ENCODE measurements at places on chromosomes 12 and 14. TPM values are rescaled to one million over a fixed set of nuclear protein-coding genes. Genes with fewer than 3 reads are reported as not detected.
A peak's percentile ranks its signal among the peaks of the same experiment; 100 is the strongest.

DTX3 gene
- 3.4 TPM for total RNA-seq

- H3K27ac ChIP-seq = no peak overlapping the region
- no peaks in the 10 kb centered on the region for H3K36me3 ChIP-seq
- H3K4me3 ChIP-seq = no peak overlapping the region
- no peaks in the 10 kb centered on the region for H3K27me3 ChIP-seq
- DNase-seq = no peak
- no peaks in the 10 kb centered on the region for H3K4me1 ChIP-seq
Measured at GRCh38 chr14:42802346-42802745, 1195.7 kb downstream of the LRFN5 start.

MGAT4C gene
- total RNA-seq = not detected

DNA sequence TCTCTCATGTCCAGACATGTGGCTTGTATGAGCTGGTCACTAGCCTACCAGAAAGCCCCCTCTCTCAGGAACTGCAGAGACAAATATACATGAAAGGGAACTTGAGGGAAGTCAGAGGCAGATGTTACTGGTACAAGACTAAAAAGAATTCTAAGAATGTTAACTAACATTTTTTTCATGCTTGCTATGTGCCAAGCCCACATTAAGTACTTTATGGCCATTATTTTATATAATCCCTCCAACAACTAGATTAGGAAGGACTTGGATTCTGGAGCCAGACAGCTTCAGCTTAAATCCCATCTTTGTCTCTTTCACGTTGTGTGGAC is 24.6 kb downstream of the TTC9 start:
- peaks cover 37% of the 10 kb centered on the region for H3K4me1 ChIP-seq
- H3K27me3 ChIP-seq = no peaks in the 10 kb centered on the region
- no peak overlapping the region for H3K4me3 ChIP-seq
- peak overlapping the region; percentile 88 for H3K27ac ChIP-seq

SLC25A47 gene
- total RNA-seq = not detected

- H3K4me1 ChIP-seq = no peaks in the 10 kb centered on the region
- no peaks in the 10 kb centered on the region for H3K36me3 ChIP-seq
- H3K27me3 ChIP-seq = no peaks in the 10 kb centered on the region
- H3K27ac ChIP-seq = no peak overlapping the region
- H3K4me3 ChIP-seq = no peak overlapping the region
Measured at GRCh38 chr14:96614481-96614881, 112.3 kb downstream of the PAPOLA start.
